ENCODE measurements at places on chromosomes 3 and 15. TPM values are rescaled to one million over a fixed set of nuclear protein-coding genes. Genes with fewer than 3 reads are reported as not detected.
A peak's percentile ranks its signal among the peaks of the same experiment; 100 is the strongest.

LSAMP gene
- 7.9 TPM for polyA plus RNA-seq

GNAT1 gene
- not detected for polyA plus RNA-seq

SLC9C1 gene
- not detected for polyA plus RNA-seq

- peak; percentile 5 for DNase-seq
Measured at GRCh38 chr3:171225708-171226107, 199.2 kb upstream of the SLC2A2 start.

DNA sequence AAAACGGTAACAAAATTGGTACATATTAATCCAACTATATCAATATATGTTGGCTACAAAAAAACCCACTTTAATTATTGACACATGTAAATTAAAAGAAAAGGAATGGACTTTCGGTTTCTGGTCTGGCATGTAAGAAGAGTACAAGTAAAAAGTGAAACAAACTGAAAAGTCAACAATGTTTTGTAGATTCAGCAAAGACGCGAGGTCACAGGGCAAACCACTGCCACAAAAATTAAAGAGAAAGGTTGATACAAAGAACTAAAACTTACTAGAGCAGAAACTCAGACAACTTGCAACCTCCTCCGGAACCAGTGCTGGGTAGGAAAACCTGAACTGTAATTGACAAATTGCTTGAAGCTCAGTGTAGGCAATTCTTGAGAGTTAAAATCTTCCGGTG is 110.6 kb upstream of the ARPP21 start:
- DNase-seq, result no peak
